Mammary epithelial cell (primary cell): ENCODE measurements at places on chromosomes 6 and 20. TPM values are rescaled to one million over a fixed set of nuclear protein-coding genes. Genes with fewer than 3 reads are reported as not detected.

BPIFB4 gene
- total RNA-seq, result not detected in 2 replicates

DPPA5 gene
- not detected for total RNA-seq

CLVS2 gene
- not detected in 2 replicates for total RNA-seq

KCNQ5 gene
- 11.8 and 13.7 TPM in 2 replicates for total RNA-seq

DEFB126 gene
- total RNA-seq, result not detected

GNAS-AS1 gene
- total RNA-seq, result 0.33 TPM

RBM38 gene
- total RNA-seq, result 11.4 and 16.2 TPM in 2 replicates
